Dermis blood vessel endothelial cell (primary cell): ENCODE measurements at places on chromosomes 4 and X. TPM values are rescaled to one million over a fixed set of nuclear protein-coding genes. Genes with fewer than 3 reads are reported as not detected.

DNA sequence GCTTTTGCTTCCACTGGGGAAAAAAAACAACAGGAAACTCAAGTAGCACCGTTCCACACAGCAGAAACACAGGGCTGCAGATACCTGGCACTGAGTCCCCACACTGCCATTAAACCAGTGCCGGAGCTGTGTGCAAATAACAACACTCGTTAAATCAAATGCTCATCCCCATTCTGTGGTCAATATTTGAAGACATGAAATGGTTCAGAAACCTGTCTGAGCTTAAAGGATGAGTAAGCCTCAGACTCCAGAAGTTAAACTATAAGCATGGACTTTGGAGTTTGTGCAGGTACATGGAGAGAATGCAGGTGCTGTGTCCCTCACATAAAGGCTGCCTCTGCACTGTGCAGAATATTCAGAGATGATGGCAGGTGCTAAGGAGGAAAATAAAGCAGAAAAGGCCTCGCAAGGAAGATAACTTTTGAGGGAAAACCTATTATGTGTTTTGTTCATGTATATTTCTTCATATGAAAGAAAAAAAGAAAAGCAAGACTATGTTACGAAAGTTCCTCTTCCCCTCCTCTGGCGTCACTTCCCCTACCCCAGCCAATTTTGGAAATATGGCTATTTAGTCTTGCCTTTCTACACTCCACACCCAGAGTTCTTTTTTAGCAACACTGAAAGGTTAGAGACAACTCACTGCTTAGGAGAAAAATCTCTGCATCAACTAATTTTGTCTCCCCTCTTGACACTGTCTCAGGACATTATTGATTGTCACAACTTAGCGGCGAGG lies 4.6 kb downstream of the MPP1 start:
- DNase-seq, result peak; percentile 15

- DNase-seq, result no peak
These were observed 144.4 kb upstream of the GALNT7 start for GRCh38 chr4:173024203-173024602.

The ZIC3 gene
- total RNA-seq, result not detected in 2 replicates

The HAND2 gene
- not detected in 2 replicates for total RNA-seq

The ARHGAP24 gene
- 37.9 and 54.8 TPM in 2 replicates for total RNA-seq

The TREX2 gene
- 0.19 and 4.1 TPM in 2 replicates for total RNA-seq

The F11 gene
- not detected in 2 replicates for total RNA-seq

The MAGIX gene
- total RNA-seq, result 0.68 and 0.84 TPM in 2 replicates
